ENCODE measurements at places on chromosomes 6 and 20.

- no peak for DNase-seq
Observed at GRCh38 chr6:103284835-103285234, 1574.9 kb downstream of the HACE1 start.

DNA sequence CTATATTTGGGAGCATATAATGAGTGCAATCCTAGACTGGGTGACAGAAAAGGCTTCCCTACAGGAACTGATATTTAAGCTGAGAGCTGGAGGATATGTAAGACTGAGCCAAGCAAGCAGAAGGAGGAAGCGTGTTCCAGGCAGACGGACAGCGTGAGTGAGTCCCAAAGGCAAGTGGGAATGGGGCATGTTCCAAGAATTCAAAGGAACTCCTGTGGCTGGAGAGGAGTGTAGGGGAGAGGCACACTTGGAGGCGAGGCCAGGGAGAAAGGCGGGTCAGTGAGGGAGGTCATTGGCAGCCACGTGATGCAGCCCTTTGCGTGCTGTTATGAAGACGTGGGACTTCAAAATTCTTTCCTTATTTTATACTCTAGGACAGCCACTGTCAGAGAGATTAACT lies 27.9 kb upstream of the SGK1 start:
- DNase-seq, result no peak

DNA sequence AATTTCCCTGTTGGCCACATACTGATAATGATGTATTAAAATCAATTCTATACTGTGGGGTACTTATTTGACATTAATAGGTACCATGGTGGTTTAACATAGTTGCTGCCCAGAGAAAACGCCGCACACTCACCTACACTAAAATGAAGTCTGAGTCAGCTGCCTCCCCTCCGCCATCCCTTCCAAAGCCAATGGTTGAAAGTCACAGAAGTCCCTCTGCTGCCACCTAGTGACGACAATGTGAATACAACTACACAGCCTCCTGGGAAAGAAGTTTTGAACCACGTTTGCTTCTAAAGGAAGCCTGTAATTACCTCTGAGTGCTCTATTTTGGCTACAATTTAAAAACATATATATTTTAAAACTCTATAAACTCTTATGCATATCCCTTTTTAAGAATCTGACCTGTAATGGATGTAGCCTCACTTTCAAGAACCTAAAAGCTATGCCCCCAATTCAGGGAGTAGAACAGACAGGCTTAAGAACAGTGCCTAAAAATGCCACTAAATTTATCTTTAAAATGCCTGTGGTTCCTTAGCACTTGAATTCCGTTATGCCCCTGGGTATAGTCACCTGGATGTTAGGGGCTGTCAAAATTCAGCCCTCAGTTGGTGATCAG lies 20.6 kb upstream of the ECI2 start:
- DNase-seq, result peak; percentile 71

DNA sequence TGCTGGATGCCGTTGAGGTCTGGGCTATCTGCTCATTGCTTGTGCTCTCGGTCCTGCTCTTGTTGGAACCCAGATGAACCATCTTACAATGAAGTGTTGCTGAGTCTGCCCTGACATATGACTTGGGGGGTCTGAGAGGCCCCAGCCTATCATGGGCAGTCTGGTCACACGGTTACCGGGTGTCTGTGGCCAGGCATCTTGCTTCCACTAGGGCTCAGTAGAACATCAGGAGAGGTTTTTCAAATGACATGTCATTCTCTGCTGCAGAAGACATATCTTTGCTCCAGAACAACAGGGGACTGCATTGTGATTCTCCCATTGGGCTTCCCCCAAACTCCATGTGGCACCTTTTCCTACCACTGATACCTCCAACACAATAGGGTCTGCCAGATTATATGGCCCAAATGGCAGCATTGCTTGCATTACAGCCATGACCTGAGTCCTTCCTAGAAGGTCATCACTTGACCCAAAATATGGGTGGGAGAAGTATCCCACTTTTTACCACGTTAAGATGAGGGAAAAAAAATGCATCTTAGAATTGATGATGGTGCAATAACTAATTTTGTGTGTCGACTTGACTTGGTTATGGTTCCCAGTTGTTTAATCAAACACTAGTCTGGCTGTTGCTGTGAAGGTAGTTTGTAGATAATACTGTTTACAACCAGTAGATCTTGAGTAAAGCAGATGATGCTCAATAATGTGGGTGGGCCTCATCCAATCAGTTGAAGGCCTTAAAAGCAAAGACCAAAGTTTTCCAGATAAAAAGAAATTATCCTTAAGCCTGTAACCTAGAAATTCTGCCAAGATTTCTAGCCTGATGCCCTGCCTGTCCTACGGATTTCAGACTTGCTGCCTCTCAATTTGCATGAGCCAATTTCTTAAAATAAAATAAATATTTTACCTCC lies 241.0 kb downstream of the QKI start:
- DNase-seq, result no peak

DNA sequence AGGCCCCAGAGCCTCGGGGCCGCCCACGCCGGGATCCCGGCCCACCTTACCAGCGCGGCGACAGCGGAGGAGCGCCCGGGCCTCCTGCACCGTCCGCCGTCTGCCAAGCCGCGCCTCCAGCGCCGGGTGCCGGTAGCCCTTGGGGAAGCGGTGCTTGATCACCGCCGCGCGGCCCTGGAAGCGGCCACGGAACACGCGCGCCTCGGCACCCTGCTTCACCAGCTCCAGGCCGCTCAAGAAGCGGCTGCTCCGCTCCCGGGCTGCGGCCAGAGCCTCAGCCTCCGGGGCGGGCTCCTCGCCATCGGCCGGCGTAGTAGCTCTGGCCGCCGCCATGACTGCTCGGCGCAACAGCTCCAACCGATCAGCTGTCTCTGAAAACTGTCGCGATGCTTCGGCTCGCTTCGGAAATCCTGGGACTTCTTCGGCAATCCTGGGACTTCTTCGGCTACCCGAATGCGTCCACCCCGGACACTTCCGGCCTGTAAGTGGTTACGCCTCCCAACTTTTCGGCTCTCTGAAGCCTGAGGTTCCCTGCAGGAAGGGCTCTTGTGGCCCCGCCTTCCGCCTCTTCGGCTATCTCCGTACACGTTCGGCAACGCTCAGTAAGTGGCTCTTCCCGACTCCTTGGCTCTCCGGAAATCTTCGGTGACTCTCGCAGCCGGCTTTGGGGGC lies at the start of gene TP53RK:
Gene TP53RK (minus strand): TSS at position 363 of the 672 bp plus-strand sequence. CDS start 30 bp downstream, at position 333.
- peak; percentile 94 for DNase-seq

DNA sequence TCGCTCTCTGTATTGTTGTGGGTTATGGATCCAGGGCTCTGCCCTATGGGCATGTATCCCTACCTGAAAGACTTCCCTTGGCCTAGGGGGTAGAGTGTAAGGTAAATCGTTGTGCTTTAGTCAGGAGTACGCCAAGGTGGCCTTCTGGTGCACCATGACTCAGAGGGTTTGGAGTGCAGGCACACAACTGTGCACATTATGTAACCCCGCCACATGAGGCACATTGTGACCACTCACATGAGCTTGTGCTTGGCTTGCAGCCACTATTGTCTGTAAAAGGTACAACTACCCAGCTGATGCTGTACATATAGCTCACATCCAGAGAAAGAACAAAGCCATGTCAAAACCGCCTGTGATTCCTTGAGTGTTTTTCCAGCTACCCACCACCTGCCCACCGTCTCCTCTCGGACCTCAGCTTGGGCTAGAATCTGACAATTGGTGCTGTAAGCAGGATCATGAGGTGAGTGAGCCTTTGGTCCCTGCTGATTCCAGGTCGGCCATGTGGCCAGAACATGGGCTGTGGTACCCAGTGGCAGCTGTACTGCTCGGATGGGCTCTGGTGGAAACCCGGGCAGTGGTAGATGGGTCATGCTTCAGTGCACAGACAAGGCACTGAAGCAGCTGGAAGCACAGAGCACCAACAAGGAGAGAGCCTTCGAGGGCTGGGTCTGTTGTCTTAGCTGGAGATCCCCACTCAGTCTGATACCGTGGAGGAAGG lies 33.8 kb downstream of the HDDC2 start:
- DNase-seq, result no peak

GRCh38 chr20:31594558-31595379 lies 10.3 kb upstream of the ID1 start:
- DNase-seq, result no peak

DNA sequence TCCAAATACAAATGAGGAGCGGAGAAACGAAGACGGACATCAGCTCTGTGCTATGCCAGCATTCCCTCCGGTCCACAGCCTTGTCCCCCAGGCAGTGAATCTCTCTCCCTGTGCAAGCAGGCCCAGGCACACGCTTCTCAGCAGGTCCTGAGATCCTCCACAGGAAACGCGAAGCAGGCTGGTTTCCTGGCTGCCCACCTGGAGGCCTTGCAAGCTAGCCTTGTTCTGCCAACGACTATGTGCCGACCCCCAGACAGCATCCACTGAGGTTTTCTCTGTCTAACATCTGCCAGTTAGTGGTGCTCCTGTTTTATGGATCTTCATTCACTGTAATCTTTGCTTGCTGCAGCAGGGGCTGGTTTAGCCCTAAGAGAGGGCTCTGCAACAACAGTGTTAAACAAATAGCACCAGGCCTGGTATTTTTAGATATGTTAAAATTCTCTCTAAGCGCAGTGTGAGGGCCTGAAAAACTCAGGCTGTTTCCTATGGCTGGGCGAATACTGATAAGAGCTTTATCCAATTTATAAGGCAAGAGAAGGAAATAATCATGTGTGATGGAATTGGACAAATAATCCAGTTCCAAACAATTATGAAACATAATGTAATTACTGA lies 386.0 kb upstream of the ARID1B start:
- no peak for DNase-seq

DNA sequence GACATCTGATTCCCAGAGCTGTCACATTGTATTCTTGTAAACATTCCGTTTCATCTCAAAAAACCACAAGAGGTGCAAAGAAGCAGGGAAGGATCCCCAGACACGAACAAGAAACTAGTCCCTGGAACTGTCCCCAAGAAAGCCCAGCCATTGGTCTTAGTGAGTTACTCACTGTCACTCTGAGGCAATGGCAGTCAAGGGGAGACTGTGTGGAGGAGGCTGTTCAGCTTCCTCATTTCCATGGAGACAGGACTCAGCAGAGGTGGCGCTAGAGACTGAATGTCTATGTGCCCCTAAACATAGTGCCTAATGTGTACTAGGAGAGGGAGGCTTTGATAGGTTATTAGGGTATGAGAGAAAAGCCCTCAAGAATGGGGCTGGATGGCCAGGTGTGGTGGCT lies 11.1 kb downstream of the ULBP1 start:
- no peak for DNase-seq

- no peak for DNase-seq
Observed at GRCh38 chr6:7773322-7773721, 47.4 kb downstream of the BMP6 start.

DNA sequence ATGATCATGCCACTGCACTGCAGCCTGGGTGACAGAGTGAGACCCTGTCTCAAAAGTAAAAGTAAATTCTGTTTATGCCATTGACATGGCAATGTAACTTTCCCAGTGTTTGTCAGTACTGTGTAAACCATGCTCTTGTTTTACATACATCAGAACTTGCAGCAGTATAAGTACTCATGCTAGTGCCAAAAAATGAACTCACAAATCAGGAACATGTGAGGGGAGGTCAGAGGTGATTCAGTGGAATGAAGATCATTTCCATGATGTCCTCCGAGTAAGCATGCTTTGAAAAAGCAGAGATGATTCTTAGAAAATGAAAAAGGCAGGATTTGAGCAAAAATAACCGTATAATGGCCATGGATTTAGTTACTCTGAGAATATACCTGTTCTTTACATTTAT lies 81.9 kb downstream of the ANKS1A start:
- DNase-seq, result no peak

GRCh38 chr6:90428514-90428913 lies 131.9 kb upstream of the BACH2 start:
- DNase-seq, result no peak

DNA sequence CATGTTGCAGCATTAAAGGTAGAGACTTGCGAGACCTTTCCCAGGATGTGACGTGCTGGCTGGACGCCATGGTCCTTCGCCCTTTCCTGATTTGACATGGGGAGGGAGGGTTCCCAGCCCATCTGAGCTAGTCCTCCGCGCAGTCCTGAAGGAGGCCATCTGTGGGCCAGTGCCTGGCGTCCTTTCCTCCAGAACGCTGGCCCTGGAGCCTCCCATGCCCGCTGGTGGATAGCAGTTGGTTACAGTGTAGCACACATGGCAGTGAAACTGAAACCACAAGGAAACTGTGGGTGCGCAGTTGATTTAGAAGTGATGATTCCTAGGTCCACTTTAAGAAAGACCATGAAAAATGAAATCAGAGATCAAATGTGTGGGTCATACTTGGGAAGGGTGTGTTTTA lies 193.7 kb downstream of the CDH4 start:
- no peak for DNase-seq

- DNase-seq, result no peak
Observed at GRCh38 chr20:17446171-17446570, 85.0 kb downstream of the BFSP1 start.

GRCh38 chr6:55069132-55069781 lies 105.1 kb upstream of the HCRTR2 start:
- DNase-seq, result peak; percentile 0

- no peak for DNase-seq
Observed at GRCh38 chr6:13249817-13250216, 78.5 kb downstream of the TBC1D7 start.

- no peak for DNase-seq
Observed at GRCh38 chr6:41464481-41464880, 81.7 kb upstream of the FOXP4 start.

- peak; percentile 56 for DNase-seq
Observed at GRCh38 chr6:110814102-110815014, 911 bp downstream of the CDK19 start.

DNA sequence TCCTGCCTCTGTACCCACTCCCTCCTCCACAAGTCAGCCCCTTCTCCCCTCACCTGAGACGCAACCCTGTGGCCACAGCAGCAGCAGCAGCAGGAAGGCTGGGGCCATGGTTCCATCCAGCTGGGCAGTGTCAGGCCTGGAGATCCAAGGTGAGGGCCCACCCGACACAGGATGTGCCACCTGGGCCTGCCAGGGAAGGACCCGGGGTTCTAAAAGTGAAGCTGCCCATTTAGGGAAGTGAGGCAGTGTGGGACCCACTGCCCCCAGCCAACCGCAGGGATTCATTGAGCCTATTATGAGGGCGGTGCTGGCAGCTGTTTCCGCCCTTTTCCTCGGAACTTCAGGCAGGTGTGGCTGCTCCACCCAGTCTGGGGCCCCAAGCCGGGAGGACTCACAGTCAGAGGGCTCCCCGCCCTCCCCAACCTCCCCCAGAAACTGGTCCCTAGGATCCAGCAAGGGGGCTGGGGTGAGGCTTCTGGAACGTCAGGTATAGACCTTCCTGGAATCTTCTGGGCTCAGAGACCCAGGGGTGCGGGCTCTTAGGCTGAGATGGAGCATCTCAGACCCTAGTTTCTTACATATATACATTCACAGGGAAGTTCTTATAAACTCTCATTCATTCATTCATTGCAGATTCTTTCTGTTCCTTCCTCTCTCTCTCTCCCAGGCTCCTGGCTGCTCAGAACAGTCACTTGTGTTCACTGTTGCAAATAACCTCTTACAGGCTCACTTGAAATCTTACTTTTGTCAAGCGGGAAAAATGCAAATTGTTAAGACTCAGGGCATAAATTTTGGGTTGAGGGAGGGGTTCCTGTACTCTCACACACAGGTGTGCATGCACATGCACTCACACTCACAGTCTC lies at the start of gene TREML2:
Gene TREML2 (minus strand): TSS at position 249 of the 863 bp plus-strand sequence. CDS start 141 bp downstream, at position 108.
- DNase-seq, result no peak

Data from left renal cortex interstitium (tissue), 4 donors.